ENCODE measurements at places on chromosomes 16 and 17.

DNA sequence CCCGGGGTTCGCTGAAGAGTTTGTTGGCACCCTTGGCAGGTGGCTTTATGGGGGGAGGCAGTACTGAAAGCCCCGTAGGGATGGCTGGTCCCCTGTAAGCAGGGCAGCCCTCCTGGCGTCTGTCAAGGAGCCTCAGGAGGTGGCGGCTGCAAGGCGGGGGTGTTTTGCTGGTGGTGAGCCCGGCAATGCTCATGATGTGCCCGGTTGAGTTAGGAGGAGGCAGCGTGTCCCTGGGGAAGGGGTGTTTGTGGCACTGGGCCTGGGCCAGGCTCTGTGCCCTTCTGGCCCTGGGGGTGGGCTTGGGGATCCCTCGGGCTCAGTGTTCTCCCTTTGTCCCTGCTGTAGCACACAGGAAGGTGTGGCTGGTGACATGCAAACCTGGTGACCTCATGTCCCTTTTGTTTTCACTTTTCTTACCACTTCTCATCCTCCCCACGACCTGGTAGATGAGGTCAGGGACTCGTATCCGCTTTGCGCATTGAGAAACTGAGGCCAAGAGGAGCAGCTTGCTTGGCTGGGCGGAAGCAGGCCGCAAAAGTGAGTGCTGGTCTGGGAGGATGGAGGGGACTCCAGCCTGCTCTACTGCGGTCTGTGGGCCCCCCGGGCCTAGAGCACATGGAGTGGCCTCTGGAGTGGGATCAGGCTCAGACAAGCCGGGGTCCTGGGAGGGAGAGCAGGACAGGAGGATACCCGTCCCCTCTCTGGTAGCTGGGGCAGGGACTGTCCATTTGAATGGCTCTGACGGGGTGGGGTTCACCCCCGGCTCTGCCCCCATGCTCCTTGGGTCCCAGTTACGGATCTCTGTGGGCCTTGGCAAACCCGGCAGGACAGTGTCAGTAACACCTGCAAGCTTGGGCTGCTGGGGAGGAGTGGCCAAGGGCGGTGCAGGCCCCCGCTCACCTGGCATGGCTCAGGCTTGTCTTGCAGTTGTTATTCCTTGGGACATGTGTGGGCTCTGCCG is 2.2 kb downstream of the SNN start:
- DNase-seq = no peak

DNA sequence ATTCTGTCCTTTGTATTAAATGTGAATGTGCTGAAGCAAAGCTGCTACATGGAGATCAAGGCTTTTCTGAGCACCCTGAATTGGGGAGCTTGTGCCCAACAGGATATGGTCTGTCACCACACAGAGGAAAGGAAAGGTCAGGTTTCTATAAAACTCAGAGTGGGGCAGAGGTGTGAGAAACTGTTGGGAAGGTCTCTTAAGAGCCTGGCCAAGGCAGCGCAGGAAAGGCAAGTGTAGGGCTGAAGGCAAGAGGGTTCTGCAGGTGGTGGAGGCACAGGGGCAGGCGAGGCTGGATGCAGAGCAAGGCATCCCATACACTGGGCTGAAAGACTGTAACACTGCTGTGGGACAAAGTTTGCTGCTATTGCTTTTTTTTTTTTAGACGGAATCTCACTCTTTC is 8.1 kb downstream of the COX6A2 start:
- no peak for DNase-seq

- no peak for DNase-seq
Measured at GRCh38 chr17:39996800-39997199, 16.2 kb downstream of the PSMD3 start.

GRCh38 chr17:81910840-81911276 is 341 bp downstream of the PCYT2 start:
- no peak for DNase-seq

DNA sequence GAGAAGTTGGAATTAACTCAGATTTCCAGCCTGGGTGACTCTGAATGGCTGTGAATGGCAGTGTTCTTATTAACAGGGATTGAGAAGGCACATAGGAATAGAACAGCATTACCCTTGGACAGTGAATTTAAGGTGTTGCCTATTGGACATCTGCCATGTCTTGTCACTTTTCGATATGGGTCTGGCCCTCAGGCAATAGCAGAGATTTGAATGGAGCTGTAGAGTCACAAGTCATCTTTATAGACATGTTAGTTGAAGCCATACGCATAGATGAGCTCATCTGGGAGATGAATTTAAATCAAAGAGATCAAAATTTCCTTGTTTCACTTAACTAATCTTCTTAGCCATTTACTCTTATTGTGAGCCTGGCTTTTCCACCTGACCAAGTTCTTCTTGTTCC is 14.9 kb upstream of the DHRS11 start:
- DNase-seq = no peak

DNA sequence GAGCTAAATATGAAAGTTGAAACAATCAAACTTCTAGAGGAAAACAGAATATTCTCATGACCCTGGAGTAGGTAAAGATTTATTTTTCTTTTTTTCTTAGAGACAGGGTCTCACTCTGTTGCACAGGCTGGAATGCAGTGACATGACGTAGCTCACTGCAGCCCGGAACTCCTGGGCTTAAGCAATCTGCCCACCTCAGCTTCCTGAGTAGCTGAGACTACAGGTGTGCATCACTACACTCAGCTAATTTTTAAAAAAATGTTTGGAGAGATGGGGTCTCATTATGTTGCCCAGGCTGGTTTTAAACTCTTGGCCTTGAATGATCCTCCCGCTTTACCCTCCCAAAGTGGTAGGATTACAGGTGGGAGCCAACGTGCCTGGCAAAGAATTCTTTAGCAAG is 15.5 kb downstream of the IKZF3 start:
- no peak for DNase-seq

DNA sequence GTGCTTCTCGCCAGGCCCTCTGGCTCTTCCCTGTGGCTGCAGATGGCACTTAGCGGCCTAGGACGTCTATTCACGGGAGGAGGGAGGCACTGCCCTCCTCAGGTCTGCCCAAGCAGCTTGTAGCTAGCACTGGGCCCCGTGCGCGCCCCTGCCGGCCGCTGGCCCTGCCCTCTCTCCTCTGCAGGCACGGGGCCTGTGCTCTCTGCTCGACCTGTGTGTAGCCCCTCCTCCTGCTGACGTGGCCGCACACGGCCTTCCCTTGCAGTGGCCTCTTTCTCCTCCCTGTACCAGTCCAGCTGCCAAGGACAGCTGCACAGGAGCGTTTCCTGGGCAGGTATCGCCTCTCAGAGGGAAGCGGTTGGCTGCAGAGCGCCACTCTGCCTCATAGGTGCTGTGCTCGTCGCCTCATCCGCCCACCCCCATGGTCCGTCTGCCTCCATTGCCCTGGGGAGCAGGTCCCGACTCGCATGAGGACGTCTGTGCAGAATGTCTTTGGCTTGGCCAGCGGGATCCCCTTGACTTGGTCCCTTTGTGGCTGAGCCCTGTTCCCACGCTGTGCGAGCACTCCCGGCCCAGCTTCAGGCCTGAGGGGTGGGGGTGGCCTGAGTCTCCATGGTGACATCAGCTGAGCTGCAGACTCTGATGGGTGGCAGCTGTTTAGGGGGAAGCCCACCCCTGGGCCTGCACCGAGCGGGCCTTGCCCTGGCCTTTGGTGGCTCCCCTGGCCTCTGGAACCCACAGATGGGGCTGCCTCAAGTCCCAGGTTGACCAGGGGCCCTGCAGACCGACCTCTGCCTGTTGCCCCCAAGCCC is 34.6 kb downstream of the TSC2 start:
- DNase-seq = peak; percentile 93

DNA sequence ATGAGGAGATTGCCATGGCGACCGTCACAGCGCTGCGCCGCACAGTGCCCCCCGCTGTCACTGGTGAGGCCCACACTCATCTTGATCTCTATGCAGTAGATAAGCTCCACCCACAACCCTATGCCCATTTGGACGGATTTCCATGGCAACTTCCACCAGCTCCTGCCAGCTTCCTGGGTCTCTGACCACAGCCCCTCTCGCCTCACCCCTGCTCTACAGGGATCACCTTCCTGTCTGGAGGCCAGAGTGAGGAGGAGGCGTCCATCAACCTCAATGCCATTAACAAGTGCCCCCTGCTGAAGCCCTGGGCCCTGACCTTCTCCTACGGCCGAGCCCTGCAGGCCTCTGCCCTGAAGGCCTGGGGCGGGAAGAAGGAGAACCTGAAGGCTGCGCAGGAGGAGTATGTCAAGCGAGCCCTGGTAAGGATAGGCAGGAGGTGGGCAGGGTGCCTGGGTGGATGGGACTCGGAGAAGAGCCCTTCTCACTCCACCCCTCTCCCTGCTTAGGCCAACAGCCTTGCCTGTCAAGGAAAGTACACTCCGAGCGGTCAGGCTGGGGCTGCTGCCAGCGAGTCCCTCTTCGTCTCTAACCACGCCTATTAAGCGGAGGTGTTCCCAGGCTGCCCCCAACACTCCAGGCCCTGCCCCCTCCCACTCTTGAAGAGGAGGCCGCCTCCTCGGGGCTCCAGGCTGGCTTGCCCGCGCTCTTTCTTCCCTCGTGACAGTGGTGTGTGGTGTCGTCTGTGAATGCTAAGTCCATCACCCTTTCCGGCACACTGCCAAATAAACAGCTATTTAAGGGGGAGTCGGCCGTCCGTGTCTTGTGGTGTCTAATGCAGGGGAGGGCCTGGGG is 4.3 kb downstream of the ALDOA start:
- DNase-seq = no peak

GRCh38 chr17:78865682-78866390 is 25.2 kb upstream of the USP36 start:
- DNase-seq = peak; percentile 62

DNA sequence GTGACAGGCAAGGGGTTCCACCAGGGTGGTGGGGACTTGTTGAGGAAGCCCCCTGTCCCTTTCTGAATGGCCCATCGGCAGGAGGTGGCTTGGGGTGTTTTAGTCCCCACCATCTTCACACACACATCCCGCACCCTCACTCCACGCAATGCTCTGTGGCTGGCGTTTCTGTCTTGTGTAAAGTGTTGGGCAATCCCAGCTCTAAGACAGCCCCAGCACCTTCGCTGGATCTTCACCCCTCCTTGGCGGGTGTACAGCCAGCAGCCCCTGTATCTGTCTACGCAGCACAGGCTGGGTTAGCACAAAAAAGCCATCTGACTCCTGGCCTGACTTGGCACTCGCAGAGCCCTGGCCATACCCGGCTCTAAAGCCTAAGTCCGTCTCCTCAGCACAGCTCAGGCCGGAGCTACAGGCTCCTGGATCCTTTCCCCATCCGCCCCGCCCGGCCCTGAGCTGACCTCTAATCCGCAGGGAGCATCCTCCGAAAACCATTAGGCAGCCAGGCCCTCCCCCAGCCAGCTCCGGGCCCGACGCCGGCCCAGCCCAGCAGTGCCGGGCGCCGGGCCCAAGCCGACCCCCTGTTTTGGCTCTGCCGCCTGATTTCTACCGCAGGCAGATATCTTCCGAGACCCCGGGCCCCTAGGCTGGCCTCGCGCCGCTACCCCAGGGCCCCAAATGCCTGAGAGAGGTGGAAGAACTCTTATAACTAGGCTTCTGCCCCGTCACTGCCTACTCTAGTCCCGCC is 42.4 kb upstream of the TAC4 start:
- no peak for DNase-seq

- no peak for DNase-seq
Measured at GRCh38 chr16:19555938-19556771, 652 bp downstream of the VPS35L start.

GRCh38 chr16:53346-54236 is at the start of the genes POLR3K and SNRNP25:
Gene POLR3K, minus strand, starts transcription at chr16:53608. Its CDS starts 22 bp downstream, at chr16:53586.
Gene SNRNP25, plus strand, starts transcription at chr16:53828. Its CDS starts 189 bp downstream, at chr16:54017.
- peak; percentile 96 for DNase-seq

DNA sequence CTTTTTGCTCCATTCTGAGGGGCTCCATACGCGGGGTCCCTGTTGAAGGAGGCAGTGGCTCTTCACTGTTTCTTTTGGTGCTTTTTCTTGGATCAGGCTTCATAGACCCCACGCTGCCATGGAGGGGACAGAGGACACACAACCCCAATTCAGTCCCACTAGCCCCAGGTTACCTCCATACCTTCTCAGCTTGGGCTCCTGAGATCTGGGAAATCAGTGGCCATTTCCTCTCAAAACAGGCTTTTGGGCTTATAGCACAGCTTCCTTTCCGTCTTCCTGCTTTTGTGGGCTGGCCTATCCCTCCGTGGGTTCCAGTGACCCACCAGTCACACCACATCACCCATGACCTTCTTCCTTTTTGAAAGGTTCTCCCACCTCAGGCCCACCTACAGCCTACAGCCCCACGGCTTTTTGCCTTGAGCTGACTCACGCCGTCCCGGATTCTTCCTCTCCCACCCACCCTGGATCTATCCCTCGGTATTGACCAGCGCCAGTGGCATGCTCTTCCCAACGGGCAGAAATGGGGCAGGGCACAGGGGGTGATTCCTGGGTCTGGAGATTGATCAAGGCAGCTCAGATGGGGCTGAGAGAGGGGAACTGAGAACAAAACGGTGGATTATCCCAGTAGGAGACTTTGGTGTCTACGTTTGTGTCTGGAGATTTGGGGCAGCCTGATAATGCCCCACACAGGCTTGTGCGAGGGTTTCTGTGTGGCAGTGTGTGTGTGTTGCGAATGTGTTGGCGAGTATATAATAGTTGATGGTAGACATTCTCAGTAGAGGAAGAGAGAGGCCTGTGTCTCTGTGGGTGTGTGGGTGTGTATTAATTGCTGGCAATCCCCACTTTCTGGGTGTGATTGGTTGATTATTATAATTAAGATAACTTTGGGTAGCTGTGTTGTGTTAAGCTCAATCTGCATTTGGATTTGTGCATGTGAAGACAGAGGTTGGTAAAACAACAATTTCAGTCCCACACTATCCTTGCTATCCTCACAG is 3.8 kb downstream of the TBX21 start:
- DNase-seq = no peak

- no peak for DNase-seq
Measured at GRCh38 chr17:48149787-48150463, 42.4 kb downstream of the SNX11 start.

DNA sequence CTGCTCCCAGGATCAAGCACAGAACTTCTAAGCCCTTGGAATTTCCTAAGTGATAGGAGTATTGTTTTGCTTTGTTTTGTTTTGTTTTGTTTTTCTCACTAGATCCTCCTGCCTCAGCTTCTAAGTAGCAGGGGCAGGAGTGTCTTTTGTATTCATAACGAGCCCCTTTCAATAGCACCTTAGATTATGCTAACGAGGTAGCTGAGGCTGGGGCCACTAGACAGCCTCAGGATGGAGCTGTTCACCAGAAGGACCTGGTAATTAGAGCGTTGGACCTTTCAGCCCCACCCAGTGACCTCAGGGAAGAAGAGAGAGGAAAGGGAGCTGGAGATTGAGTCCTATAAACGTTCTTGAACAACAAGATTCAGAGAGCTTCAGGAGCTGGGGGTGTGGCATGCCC is 43.6 kb downstream of the IKZF3 start:
- no peak for DNase-seq

DNA sequence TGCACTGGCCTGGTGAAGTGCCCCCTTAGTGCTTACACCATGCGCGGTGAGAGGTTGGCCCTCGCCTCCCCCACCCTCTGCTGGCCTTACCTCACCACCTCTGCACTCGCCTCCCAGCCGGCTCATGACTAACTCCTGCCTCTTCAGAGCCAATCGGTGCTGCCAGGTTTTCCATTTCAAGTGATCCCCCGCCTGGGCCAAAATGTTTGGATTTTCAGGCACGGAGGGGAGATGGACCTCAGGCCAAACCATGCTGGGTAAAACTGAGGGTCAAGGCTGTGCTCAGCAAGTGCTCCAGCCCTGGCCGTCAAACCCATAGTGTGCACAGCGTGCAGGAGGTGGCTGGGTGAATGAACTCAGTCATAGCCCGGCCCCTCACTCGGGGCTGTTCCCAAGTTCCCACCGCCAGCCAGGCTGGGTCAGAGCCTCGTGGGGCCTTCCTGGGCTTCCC is 175.4 kb downstream of the SEC14L1 start:
- no peak for DNase-seq

Data from DMS153 (cell line).